ENCODE measurements at places on chromosomes 13 and 19. TPM values are rescaled to one million over a fixed set of nuclear protein-coding genes. Genes with fewer than 3 reads are reported as not detected.

DNA sequence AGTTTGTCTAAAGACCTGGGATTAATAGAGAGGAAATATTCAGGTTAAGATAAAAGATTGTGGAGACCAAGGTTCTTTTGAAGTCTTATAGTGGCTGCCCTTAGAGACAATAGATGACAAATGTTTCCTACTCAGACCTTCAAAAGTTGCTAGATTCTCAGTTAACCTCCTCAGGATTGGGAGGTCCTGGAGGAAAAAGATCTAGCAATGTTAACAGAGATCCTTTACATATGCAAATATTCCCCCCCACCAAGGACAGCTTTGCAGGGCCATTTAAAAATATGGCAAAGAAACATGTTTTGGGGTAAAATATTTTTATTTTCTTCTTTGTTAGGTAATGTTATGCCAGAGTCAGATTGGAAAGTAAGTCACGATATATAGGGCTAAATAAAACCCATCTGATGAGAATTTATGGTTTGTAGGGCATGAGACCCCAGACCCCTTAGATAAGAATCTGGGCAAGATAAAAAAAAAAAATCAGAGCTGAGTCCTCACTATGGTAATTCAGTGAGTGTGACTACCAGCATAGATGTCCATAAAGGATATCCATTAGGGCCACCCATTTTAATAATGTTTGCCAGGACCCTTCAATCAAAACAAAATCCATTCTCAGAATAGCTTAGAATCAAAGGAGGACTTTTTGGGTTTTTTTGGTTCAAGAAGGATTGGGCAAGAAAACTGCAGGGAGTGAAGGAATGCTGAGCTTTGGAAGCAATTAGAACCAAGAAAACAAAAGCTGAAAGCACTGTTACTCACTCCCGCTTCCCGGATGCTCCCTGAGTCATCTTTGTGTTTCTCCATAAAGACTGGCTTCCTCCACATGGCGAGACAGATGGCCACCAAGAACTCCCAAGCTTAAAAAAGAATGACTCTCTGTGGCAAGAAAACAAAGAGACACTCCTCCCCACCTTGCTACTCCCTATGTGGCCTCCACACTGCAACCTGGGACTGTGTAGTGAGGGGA lies 28.2 kb downstream of the VSTM1 start:
- H3K27ac ChIP-seq, result no peak overlapping the region
- H3K27me3 ChIP-seq, result peaks cover 9% of the 10 kb centered on the region
- H3K4me3 ChIP-seq, result no peak overlapping the region
- H3K36me3 ChIP-seq, result no peaks in the 10 kb centered on the region
- no peaks in the 10 kb centered on the region for H3K4me1 ChIP-seq
- no peak for DNase-seq

DNA sequence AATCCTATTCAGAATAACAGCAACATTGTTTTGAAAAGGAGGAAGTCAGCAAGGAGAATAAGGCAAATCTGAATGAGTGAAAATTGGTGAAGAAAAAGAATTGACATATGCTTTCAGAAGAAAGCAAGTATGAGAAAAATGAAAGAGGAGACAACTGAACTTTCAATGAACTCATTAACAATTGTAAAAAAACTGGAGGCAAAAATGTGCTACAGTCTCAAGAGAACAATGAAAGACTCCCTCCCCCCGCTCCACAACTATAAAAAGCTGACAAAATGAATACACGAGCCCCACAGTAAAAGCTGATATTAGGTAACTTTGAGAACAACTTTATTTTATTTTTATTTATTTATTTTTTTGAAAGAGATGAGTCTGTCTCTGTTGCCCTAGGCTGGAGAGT lies 373.1 kb downstream of the DIAPH3 start:
- no peak overlapping the region for H3K4me3 ChIP-seq
- DNase-seq, result no peak
- no peaks in the 10 kb centered on the region for H3K27me3 ChIP-seq
- no peak overlapping the region for H3K27ac ChIP-seq

DNA sequence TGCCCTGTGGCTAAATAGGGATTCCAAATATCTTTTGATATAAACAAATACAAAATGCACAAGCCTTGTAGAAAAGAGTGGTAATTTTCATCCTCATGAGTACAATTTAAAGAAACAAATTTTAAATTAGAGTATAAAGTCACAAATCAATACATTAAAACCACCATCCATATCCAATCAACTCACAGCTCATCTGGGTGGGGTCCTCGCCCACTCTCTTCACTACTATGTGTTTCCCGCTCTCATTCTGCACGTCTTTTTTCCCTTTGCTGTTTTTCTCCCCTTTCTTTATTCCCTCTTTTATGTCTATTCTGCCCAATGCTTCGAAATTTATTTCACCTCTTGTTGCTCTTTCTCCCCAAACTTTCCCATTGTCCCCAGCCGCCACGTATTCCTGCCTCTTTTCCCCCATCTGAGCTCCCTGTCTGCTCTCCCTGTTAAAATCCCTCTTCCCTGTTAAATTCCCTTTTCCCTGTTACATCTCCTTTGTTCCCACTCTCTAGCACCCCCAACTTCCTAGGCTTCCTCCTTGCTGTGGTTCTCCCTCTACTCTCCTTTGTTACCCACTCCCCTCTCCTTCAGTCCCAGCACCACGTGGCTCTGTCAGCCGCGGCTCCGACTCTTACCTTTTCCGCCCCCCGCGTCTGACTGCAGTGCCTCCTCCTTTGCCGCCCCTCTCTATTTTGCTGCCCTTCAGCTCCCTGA lies 1.3 kb downstream of the ZNF616 start:
- peaks cover 15% of the 10 kb centered on the region for H3K4me1 ChIP-seq
- H3K4me3 ChIP-seq, result peak overlapping the region; percentile 67
- H3K27ac ChIP-seq, result peak overlapping the region; percentile 88
- no peaks in the 10 kb centered on the region for H3K27me3 ChIP-seq

- H3K4me1 ChIP-seq, result no peaks in the 10 kb centered on the region
- H3K27me3 ChIP-seq, result no peaks in the 10 kb centered on the region
- no peaks in the 10 kb centered on the region for H3K36me3 ChIP-seq
- H3K4me3 ChIP-seq, result no peak overlapping the region
- DNase-seq, result no peak
These were observed 282.9 kb downstream of the SLITRK5 start for GRCh38 chr13:87954091-87954490.

Gene F7
- total RNA-seq, result not detected

DNA sequence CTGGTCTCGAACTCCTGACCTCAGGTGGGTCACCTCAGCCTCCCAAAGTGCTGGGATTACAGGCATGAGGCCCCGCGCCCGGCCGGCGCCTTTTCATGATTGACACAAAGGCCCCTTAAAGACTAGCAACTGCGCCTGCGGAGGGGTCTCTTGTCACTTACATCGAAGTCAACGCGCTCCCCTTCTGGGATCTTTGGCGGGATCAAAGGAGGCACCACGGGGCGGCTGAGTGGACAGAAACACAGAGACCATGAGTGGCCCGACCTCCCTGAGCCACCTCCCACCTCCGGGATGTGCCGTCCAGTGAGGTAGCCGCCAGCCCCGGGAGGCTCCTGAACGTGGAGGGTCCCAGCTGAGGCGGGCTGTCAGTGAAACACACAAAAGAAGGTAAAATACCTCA lies 7.3 kb downstream of the TNNT1 start:
- peaks cover 37% of the 10 kb centered on the region for H3K27me3 ChIP-seq
- H3K27ac ChIP-seq, result no peak overlapping the region
- no peak for DNase-seq
- H3K36me3 ChIP-seq, result no peaks in the 10 kb centered on the region
- peaks cover under 1% of the 10 kb centered on the region for H3K4me1 ChIP-seq

Gene KLF1
- total RNA-seq, result 0.13 TPM

- no peaks in the 10 kb centered on the region for H3K27me3 ChIP-seq
- peaks cover under 1% of the 10 kb centered on the region for H3K4me1 ChIP-seq
- no peak overlapping the region for H3K27ac ChIP-seq
These were observed 93.9 kb downstream of the GNG7 start for GRCh38 chr19:2608602-2608922.

DNA sequence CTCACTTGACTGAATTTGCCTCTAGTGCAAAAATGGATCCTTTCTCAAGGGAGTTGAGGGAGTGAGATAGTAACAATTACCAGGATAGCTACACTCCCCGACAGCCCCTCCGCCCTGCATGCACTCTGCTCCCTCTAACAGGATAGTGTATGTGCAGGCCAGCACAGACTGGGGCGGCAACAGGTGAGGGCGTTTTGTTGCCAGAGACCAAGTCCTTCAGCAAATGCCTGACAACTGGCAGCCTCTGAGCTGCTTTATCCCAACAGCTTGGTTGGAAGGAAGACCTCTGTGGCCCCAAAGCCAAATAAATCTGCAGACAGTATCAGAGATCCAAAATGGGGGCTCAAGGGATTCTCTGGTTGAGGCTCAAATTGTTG lies 86.6 kb downstream of the SLC7A1 start:
- peaks cover 4% of the 10 kb centered on the region for H3K27me3 ChIP-seq
- peaks cover 10% of the 10 kb centered on the region for H3K36me3 ChIP-seq
- H3K4me1 ChIP-seq, result peaks cover 18% of the 10 kb centered on the region
- DNase-seq, result no peak
